ENCODE measurements at places on chromosomes 3 and 15. TPM values are rescaled to one million over a fixed set of nuclear protein-coding genes. Genes with fewer than 3 reads are reported as not detected.

DOCK3 gene
- 0.13 TPM for total RNA-seq

GRCh38 chr15:40694688-40695468, at the start of gene RAD51:
Gene RAD51, plus strand, starts transcription at chr15:40695174. Its CDS starts 3,585 bp downstream, at chr15:40698759.
- peak; percentile 93 for DNase-seq

GRCh38 chr15:101539492-101539891, 50.0 kb upstream of the PCSK6 start:
- DNase-seq = no peak

- DNase-seq = no peak
Observed at GRCh38 chr3:18010001-18010400, 267.6 kb upstream of the TBC1D5 start.

GRCh38 chr3:30353711-30354467, 252.5 kb upstream of the TGFBR2 start:
- no peak for DNase-seq

- no peak for DNase-seq
Observed at GRCh38 chr3:182729903-182730674, 63.2 kb upstream of the ATP11B start.

GRCh38 chr15:64775551-64776401, at the start of gene RBPMS2:
Gene RBPMS2, minus strand, starts transcription at chr15:64775589. Its CDS starts 270 bp downstream, at chr15:64775319.
- DNase-seq = no peak

GRCh38 chr3:107959550-107960154, 131.2 kb downstream of the CD47 start:
- no peak for DNase-seq

- DNase-seq = peak; percentile 31
Observed at GRCh38 chr15:75531041-75531450, 48.1 kb downstream of the PTPN9 start.

DNA sequence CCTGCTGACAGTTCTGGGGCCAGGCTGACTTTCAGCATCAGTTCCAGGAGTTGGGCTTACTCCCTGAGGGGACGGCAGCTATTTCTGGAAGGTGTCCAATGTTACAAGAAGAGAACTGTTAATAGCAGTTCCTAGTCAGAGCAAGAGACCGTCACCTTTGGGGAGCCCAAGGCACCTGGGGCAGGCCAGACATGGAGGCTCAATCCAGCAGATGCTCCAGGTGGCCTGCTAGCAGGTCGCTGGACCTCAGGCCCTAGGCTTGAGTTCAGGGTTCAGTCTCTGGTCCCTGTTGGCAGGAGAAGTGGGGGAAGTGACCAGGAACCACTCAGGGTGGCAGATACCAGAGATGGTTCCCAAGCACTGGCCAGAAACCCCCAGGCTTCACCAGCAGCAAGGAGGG, 25.9 kb downstream of the C3orf20 start:
- no peak for DNase-seq

Measured in HFFc6 (cell line).